ENCODE measurements at places on chromosomes 6 and 20. TPM values are rescaled to one million over a fixed set of nuclear protein-coding genes. Genes with fewer than 3 reads are reported as not detected.

Gene CRISP2
- not detected for total RNA-seq

Gene OR2J2
- not detected for total RNA-seq

Gene MICB
- total RNA-seq = 72.1 TPM

Gene SMIM13
- 17.6 TPM for total RNA-seq

Gene HSPA12B
- total RNA-seq = 0.21 TPM

- DNase-seq = peak; percentile 38
Observed at GRCh38 chr6:18632670-18633410, 245.7 kb downstream of the RNF144B start.

GRCh38 chr20:63553251-63553932 is 567 bp upstream of the FNDC11 start:
- no peak for DNase-seq

DNA sequence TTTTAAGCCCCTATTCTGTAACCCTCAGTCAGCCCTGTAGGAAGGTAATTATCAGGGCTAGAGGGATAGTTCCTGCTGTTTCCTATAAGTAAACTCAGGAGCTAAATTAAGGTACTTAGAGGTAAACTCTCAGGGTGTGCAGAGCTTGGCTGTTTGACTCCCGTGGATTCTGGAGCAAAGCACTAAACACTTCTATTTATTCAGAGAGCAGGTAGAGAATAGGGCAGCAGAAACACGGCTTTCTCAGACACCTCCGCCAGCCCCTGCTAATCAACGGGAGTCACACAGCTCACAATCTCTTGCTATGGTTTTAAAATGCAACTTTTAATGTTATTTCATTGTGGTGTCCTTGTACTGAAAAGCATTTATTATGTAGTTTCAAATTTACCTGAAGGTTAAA is 21.8 kb downstream of the PRKN start:
- DNase-seq = no peak

DNA sequence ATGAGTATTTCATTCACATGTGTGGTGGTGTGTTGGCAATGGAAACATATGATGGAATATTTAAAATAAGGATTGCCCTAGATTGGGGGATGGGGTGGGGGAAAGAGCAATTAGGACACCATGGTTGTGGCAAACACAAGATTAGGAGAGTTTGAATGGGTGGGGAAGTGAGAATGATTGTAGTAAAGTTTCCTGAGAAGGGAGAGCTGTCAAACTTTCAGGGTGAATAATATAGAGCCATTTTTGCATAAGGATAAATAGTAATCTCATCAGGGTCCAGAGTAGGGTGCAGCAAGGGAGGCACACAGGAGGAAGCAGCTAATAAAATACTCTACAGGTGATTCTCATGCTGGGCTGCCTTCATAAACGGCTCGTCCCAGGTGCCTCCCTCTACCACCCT is 294.9 kb upstream of the MARCKS start:
- DNase-seq = no peak
